ENCODE measurements at places on chromosomes 7 and 10. TPM values are rescaled to one million over a fixed set of nuclear protein-coding genes. Genes with fewer than 3 reads are reported as not detected.

The AGR3 gene
- polyA plus RNA-seq, result 2.9 TPM

- DNase-seq, result no peak
Observed at GRCh38 chr10:68032113-68032512, 43.0 kb downstream of the HERC4 start.

The AMPH gene
- polyA plus RNA-seq, result 17.4 TPM

The C7orf33 gene
- polyA plus RNA-seq, result not detected

- DNase-seq, result no peak
Observed at GRCh38 chr7:68688416-68689086, 909.7 kb upstream of the AUTS2 start.

DNA sequence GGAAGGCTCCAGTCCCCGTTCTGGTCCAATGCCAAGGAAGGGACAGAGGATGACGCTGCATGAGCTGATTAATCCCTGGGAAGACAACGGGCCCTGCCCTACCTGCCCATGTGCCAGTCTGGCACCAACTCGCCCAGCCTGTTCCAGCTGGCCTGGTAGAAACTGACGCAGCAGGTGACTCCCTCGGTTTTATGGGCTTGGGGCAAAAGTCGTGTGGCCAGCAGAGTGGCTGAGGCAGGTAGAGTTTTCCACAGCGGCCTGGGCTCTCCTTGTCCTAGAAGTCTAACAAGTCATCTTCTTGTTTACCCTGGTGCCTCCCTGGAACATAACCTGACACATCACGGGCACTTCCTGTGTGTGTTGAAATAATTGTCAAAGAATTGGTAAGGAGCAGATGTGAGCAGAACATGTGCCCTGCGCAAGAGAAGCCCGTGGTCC is 20.4 kb upstream of the LMTK2 start:
- no peak for DNase-seq

The GJC3 gene
- polyA plus RNA-seq, result 1.0 TPM

- DNase-seq, result no peak
Observed at GRCh38 chr10:48213047-48213446, 61.4 kb downstream of the FRMPD2 start.
